ENCODE measurements at places on chromosomes 11 and 22. TPM values are rescaled to one million over a fixed set of nuclear protein-coding genes. Genes with fewer than 3 reads are reported as not detected.

- no peak for DNase-seq
Measured at GRCh38 chr11:35043936-35044335, 95.0 kb upstream of the CD44 start.

Gene PIK3C2A
- polyA plus RNA-seq = 21.8 TPM

DNA sequence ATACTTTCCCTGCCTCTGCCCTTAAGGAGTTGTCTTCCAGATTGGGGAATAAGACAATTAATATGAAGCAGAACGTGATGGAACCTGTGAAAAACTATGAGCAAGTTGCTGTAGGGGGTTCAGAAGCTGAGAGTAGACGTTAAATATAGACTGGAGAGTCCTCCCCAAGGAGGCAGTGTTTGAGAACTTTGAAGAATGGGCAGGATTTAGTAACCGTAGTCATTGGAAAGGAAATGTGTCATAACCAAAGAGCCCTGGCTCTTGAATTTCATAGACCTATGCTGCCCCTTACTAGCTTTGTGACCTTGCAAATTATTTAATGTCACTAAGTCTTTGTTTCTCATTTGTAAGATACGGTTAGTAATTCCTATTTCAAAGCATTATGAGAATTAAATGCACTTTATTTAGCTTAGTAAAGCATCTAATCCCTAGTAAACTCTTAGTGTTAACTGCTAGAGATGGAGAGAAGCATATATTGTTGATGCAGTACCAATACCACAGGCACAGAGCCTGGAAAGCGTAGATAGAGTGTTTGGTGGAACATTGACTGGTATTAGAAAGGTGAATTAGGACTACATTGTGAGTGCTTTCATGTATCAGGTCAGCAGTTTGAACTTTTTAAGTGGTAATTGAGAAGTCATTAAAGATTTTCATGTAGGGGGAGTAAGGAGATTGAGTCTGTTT, 54.1 kb downstream of the MCAM start:
- DNase-seq = no peak

DNA sequence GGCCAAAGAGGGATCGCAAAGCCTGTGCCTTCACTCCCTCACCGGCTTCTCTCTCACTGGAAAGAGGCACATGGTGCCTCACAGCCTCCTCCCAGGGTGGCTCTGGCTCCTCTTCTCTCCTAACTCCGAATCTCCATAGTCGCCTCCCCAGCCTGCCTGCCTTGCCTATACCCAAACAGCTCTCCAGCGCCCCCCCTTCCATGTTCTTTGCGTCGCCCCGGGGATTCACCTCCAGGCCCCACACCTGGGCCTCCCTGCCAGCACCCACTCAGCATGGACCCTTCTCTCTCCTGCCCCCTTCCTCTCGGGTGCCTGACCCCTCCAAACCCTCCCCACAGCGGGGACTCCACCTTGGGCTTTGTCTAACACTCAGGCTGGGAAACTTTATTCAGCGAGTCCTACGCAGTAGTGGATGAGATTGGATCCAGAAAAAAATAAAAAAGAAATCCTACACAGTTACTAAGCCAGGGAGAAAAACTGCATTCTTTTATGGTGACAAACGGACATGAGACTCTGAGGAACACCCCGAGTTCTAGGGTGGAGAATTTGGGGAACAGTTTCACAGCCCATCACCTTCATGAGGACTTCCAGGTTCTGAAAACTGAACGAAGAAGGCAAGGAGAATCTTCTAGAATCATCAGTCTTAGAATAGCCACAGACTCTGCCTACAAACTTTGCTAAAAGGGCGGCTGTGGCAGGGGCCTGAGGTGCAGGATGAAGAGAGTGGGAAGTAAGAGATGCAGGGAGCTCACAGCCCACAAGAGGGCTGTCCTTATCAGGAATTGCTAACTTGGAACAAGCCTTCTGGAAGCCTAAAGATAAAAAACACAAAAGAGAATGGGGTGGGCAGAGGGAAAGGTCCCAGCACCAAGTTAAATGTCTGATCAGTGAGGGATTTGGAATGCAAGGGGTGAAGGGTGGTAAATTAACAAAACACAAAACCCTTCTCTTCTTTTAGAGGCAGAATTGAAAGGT, 5.3 kb downstream of the PPM1F start:
- DNase-seq = peak; percentile 42

Gene OVOL1
- 0.07 TPM for polyA plus RNA-seq

- DNase-seq = no peak
Measured at GRCh38 chr11:35529971-35530495, 4.6 kb upstream of the PAMR1 start.

- DNase-seq = no peak
Measured at GRCh38 chr11:70077411-70078094, 564 bp upstream of the ANO1 start.

- no peak for DNase-seq
Measured at GRCh38 chr11:111427471-111427912, 48.4 kb upstream of the POU2AF1 start.

Gene KRTAP5-1
- polyA plus RNA-seq = not detected

Gene C11orf87
- 1.6 TPM for polyA plus RNA-seq

Gene UPK3A
- 0.28 TPM for polyA plus RNA-seq

Gene LARGE2
- polyA plus RNA-seq = 0.07 TPM

Gene PHOX2A
- polyA plus RNA-seq = not detected
